Keratinocyte (primary cell): ENCODE measurements at places on chromosomes 5 and 9. TPM values are rescaled to one million over a fixed set of nuclear protein-coding genes. Genes with fewer than 3 reads are reported as not detected.

Gene PRXL2C
- 4.2 to 10.1 TPM (median 8.6 TPM) in 3 replicates for polyA plus RNA-seq

Gene ADCY2
- polyA plus RNA-seq: 0.01 to 0.13 TPM in 2 of 3 replicates, not detected in the other

Gene SPINK4
- polyA plus RNA-seq: 0.85 TPM in 1 of 3 replicates, not detected in the others

Gene CACFD1
- 2.5 to 6.0 TPM (median 3.4 TPM) in 3 replicates for polyA plus RNA-seq

Gene TMEM8B
- 1.3 to 2.0 TPM (median 2.0 TPM) in 3 replicates for polyA plus RNA-seq

Gene SLC1A1
- 0.06 to 0.77 TPM (median 0.20 TPM) in 3 replicates for polyA plus RNA-seq

Gene IL9
- polyA plus RNA-seq: not detected in 3 replicates

Gene SVEP1
- 0.09 to 0.14 TPM (median 0.10 TPM) in 3 replicates for polyA plus RNA-seq

Gene DIRAS2
- 0.01 TPM in 1 of 3 replicates, not detected in the others for polyA plus RNA-seq

Gene CEP78
- 5.1 to 13.2 TPM (median 10.1 TPM) in 3 replicates for polyA plus RNA-seq

Gene GABRA1
- not detected in 3 replicates for polyA plus RNA-seq

Gene MAML1
- 3.2 to 6.0 TPM (median 4.9 TPM) in 3 replicates for polyA plus RNA-seq

Gene SPINK6
- 25.8 to 67.7 TPM (median 35.5 TPM) in 3 replicates for polyA plus RNA-seq

Gene DBH
- polyA plus RNA-seq: not detected in 3 replicates

Gene IRX4
- 14.6 to 34.2 TPM (median 18.2 TPM) in 3 replicates for polyA plus RNA-seq

Gene ZNF879
- 1.8 to 2.5 TPM (median 2.2 TPM) in 3 replicates for polyA plus RNA-seq

Gene PCDHB1
- not detected in 3 replicates for polyA plus RNA-seq

Gene NXNL2
- polyA plus RNA-seq: 0.17 to 0.33 TPM (median 0.26 TPM) in 3 replicates

Gene FAM151B
- polyA plus RNA-seq: 0.80 to 1.0 TPM (median 0.83 TPM) in 3 replicates

Gene WHRN
- 1.2 to 2.2 TPM (median 1.5 TPM) in 3 replicates for polyA plus RNA-seq

Gene CNTFR
- 0.42 to 1.5 TPM (median 0.66 TPM) in 3 replicates for polyA plus RNA-seq
